Fibroblast of skin of right quadriceps (primary cell): ENCODE measurements at places on chromosomes 1 and 21.

DNA sequence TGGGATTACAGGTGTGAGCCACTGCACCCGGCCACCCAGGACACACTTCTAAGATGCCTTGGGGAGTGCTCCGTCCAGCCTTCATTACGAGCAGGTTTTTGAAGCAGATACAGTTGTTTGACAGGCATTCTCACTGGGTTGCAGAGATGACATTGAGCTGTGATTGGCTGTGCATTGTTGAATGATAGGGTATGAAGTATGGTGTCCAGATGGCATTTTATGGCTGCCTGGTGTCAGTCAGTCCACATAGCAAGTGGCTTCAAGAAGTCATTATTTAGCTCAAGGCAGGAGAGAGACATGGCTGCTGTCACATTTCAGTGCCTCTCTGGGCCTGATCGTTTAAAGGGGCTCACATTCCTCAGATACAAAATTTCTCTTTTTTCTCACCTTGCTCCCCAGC is 14.8 kb upstream of the PADI2 start:
- DNase-seq: no peak

DNA sequence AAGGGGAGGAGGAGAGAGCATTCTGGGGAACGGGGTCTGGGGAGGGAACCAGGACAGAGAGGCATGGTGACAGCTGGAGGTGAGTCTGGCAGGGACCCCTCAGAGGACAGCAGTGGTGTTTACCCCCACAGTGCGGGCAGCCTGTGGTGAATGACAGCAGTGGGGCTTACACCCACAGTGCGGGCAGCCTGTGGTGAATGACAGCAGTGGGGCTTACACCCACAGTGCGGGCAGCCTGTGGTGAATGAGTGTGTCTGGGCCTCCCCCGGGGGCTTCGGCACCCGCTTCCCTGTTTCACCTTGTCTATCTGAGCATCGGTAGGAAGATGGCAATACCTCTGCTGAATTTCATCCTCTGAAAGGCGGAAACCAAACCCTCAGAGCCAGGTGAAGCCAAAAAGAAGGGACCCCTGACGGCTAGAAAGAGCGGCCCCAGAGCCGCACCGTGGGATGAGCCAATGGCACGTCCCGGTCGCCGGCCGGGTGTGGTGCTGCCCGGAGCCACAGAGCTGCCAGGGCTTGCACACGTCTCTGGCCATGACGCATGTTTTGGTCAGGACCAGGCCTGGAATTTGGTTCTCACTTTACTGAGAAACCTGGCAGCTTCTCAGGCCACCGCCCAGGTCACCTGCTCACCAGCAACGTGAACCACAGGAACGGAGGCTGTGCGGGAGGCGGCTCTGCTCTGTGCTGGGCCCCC is 54.1 kb downstream of the SIK1 start:
- DNase-seq: no peak

- no peak for DNase-seq
Observed at GRCh38 chr1:229093238-229093540, 177.7 kb upstream of the RAB4A start.

- no peak for DNase-seq
Observed at GRCh38 chr21:29470397-29470796, 171.7 kb downstream of the BACH1 start.

DNA sequence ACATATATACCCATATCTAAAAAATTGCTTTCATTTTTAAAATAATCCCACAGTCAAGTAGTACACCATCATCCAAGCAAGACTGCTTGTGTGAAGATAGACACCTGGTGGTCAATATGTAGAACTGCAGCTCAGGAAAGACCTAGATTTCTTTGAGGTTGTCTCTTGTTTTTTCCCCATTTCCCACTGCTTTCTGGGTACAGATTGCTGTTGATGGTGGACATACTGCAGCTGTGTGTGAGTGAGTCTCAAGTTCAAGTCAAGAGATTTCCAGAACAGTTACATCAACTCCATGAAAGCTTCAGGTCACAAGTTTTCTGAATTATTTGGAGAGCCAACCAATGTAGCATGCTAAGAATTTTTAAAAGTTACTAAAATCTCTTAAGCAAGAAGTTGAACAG is 306.4 kb downstream of the DUSP10 start:
- DNase-seq: peak; percentile 62

DNA sequence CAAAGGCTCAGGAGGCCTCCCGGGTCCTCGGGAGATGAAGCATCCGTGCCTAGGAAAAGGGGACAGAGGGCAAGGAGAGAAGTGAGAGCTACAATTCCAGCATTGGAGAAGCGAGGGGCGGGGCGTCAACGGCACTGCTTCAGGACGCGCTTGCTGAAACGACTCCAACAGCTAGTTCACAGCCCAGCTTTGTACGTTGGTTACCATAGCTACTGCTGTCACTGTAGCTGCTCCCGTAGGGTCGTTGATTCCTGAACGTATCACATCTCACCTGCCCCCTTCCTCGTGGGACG is 63.1 kb downstream of the TOR1AIP2 start:
- no peak for DNase-seq

DNA sequence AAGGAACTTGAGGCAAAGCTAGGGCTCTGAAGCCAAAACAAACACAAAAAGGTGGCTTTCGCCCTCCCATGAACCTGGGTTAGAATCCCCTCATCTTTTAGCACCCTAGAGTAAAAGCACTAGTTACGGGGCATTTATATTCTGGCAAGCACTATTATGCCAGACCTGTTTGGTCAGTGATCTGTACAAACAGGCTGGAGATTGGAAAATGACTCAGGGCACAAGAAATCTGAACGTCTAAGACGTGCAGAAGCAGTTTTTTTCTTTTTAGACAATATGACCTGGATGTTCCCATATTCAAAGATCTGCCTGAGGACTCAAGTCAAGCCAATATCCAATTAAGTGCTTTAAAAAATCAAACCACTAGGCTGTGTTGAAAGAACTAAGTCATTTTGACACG is 3.0 kb downstream of the ZNF436 start:
- DNase-seq: no peak

GRCh38 chr1:162689745-162690671 is 57.7 kb downstream of the DDR2 start:
- peak; percentile 42 for DNase-seq

- DNase-seq: no peak
Observed at GRCh38 chr1:241095847-241096246, 261.2 kb downstream of the RGS7 start.

DNA sequence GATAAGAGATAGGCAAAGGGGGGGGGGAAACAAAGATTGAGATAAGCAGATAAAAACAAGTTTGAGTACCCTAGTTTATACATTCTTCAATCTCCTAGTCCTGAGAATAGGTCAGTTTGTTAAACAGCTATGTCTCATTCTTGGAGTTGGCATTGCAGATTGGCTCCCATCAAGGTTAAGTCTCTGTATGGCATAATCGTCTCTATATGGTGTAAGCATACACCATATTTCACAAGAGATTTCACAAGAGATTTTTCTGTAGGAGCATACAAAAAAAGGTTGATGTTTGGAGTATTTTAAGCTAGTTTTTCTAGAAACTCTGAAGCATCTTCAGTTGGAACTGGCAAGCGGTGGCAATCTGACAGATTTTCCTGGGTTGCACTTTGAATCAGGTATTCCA is 35.8 kb downstream of the NCAM2 start:
- DNase-seq: no peak

- no peak for DNase-seq
Observed at GRCh38 chr1:111489604-111490003, 13.8 kb downstream of the ADORA3 start.

DNA sequence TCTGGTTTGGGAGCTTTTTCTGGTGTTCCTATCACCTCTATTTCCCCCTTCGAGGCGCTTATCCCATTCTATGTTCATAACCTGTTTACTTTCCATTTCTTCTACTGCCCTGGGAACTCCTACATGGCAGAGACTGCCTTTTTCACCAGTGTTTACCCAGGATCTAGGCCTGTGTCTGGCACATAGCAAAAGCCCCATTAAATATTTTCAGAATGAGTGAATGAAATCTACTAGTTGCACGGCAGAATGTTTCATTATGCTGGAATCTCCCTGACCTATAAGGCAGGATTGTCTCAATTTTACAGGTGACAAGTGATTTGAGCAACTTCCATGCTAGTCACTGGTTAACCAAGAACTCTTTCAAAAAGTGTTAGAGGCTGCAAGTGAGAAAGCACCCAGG is 70.1 kb downstream of the PGM1 start:
- peak; percentile 35 for DNase-seq

GRCh38 chr1:225654688-225655508 is 2.0 kb upstream of the ENAH start:
- no peak for DNase-seq

DNA sequence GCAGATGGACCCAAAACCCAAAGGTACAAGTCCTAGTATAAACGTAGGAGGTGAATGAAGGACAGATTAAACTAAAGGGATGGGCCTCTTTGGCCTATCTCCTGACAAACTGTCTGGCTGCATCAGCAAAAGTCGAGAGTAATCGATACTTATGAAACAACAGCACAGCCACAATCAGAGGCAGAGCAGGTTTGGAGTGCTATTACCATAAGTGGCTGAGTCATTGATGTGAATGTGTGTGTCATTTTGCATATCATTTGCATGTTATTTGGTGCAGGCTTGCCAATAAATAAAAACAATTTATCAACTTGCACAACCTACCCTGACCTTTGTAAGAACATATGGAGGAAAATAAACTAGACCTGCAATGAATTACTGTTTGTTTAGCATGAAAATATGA is 283.1 kb downstream of the NUF2 start:
- no peak for DNase-seq

GRCh38 chr1:219099307-219099706 is 74.4 kb upstream of the LYPLAL1 start:
- no peak for DNase-seq

DNA sequence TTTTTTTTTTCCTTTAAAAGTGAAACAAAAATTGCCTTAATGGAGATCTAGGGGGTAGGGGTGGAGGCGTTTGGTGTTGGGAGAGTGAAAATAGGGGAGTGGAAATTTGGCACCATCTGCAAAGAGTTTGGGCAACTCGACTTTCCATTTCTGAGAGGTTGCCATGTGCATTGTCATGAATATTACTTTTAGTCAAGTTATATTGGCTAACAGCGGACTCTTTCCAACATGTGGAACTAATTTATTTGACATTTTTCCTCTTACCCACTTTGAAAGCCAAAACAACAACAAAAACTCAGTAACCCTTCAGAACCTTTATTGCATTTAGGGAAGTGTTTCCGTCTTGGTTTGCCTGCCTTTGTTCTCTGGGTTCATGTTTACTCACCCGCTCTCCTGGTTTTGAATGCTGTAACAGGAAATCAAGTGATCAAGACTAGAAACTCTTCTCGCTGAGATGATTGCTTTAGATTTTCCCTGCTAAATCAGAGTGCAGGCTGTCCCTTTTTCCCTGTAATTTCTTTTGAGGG is 70.4 kb downstream of the CACHD1 start:
- peak; percentile 59 for DNase-seq

GRCh38 chr1:32178380-32179192 is 889 bp upstream of the TXLNA start:
- DNase-seq: no peak

DNA sequence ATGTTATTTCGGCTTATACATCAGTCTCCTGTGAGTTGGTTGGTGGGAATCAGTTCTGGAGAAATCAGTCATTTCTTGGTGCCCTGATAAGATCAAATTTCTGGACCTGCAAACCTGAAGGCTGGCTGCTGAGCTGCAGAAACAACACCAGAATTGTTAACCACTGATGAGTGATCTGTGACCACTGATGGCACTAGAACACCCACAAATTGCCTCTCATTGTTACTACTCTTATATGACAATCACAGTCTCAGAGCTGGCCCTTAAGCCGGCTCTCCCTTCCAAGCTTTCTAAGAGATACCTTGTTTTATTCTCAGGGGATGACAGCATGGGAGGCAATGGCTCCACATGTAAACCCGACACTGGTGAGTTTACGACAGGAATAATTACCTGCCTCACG is 1.9 kb downstream of the C1orf162 start:
- no peak for DNase-seq

DNA sequence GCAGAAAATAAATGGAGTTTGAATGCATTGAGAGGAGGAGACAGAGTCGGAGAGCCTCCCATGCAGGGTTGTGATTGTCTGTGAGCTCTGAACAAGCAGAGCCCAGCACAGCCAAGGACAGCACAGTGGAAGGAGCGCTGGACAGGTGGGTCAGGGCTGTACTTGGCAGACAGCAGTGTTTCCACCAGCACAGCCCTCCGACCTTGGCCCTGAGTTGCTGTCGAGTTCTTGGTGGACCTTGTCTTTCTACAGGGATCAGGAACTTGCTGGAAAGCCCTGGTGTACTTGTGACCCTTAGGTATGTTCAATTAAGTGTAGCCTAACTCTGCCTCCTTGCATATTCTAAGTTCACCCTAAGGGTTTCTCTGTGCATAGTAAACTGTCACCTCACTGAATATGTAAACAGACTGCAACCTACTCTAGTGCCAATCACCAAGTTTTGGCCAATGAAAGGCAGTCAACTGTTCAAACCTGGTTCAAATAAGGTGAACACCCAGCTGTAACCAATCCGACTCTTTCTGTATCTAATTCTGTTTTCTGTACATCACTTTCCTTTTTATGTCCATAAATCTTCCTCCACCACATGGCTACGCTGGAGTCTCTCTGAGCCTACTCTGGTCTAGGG is 86.6 kb upstream of the SLC25A33 start:
- DNase-seq: no peak

GRCh38 chr1:232225336-232226131 is 404.4 kb downstream of the SIPA1L2 start:
- no peak for DNase-seq

- no peak for DNase-seq
Observed at GRCh38 chr1:10755970-10756521, 40.4 kb downstream of the CASZ1 start.

- no peak for DNase-seq
Observed at GRCh38 chr21:36751383-36751782, 52.5 kb downstream of the SIM2 start.

- DNase-seq: no peak
Observed at GRCh38 chr1:168913711-168914463, 184.9 kb upstream of the DPT start.

DNA sequence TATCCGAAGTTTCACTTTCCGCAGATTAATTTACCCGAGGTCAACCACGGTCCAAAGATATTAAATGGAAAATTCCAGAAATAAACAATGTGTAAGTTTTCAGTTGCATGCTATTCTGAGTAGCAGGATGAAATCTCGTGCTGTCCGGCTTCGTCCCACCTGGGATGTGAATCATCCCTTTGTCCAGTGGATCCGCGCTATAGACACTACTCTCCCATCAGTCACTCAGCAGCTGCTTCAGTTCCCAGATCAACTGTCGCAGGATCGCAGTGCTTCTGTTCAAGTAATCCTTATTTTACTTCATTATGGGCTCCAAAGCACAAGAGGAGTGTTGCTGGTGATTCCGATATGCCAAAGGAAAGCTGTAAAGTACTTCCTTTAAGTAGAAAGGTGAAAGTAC is 8.3 kb upstream of the LRP8 start:
- DNase-seq: no peak

GRCh38 chr21:27333096-27333495 is 366.2 kb upstream of the ADAMTS5 start:
- DNase-seq: peak; percentile 59

- DNase-seq: peak; percentile 84
Observed at GRCh38 chr1:32066489-32066873, 6.3 kb upstream of the TMEM39B start.

GRCh38 chr21:15071009-15071408 is 6.2 kb upstream of the NRIP1 start:
- DNase-seq: no peak

- DNase-seq: no peak
Observed at GRCh38 chr1:60031146-60031545, 42.4 kb downstream of the C1orf87 start.
